GM23248 (cell line): ENCODE measurements at places on chromosomes 4 and X.
A peak's percentile ranks its signal among the peaks of the same experiment; 100 is the strongest.

DNA sequence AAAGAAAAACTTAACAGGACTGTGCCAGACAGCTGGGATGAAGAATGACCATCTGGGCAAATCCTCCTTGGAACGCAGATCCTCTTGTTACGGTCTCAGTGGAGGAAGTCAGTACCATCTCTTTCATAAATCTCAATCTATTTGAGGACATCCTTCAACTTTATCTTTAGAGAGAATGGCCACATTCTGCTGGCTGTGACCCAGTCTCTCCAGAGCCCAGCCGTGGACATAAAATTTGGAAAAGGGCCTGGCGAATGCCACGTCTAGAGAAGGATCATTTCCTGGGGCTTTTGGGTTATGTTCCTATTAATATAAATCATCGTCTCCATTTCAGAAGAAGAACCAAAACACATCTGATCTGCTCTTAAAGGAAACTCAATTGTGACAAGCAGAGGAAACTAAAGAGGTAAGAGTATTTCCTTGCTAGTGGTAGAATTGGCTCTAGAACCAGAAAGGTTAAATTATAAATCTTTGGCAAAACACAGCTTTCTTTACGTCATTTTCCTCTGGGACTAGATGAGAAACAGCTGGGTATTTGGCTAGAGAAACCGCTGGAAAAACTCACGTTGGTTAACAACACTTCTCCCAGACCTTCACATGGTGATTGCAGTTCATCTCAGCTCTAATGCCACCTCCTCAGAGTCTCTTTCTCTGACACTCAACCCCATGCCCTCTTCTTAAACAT, 164.7 kb downstream of the CHIC2 start:
- peak overlapping the region; percentile 45 for H3K4me3 ChIP-seq
- peaks cover 19% of the 10 kb centered on the region for H3K4me1 ChIP-seq
- H3K36me3 ChIP-seq, result no peaks in the 10 kb centered on the region
- no peaks in the 10 kb centered on the region for H3K27me3 ChIP-seq

DNA sequence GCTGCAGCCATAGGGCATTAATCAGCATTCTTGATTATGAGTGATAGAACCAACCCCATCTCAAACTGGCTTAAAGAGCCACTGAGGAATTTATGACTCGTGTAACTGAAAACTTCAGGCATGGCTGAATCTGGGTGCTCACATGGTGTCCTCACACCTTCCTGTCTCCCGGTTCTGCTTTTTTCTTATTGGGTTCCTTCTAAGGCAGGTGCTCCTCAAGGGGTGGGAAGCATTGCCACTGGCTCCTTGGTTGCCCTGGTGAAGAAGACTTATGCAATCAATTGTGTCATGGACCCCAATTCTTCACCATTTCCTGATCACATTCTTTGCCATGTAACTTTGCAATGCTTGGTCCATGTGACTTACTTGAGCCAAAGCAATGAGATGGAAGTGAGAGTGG, 4.3 kb upstream of the ZCCHC4 start:
- no peaks in the 10 kb centered on the region for H3K36me3 ChIP-seq
- H3K27ac ChIP-seq, result no peak overlapping the region
- no peak overlapping the region for H3K4me3 ChIP-seq

DNA sequence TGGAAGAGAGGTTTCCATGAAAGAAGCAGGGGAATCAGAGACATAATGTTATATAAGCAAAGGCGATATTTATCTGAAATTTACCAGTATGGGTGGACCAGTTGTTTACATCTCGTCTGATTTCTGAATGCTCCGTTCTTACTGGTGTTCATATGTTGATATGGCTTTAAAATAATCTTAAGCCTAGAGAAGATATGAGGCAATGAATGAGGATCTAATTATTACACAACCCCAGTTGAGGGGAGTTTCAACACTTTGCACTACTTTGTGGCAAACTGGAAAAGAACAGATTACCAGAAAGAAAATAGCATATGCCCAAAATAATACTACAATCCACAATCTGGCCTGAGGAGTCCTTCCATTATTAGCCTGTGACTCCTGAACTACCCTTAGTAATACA, 263.3 kb upstream of the MAGEB2 start:
- no peaks in the 10 kb centered on the region for H3K4me1 ChIP-seq
- no peaks in the 10 kb centered on the region for H3K27me3 ChIP-seq
- no peak overlapping the region for H3K27ac ChIP-seq
- no peaks in the 10 kb centered on the region for H3K36me3 ChIP-seq
- no peak for DNase-seq

- H3K27me3 ChIP-seq, result no peaks in the 10 kb centered on the region
- H3K4me1 ChIP-seq, result peaks cover 20% of the 10 kb centered on the region
- no peak overlapping the region for H3K4me3 ChIP-seq
- H3K27ac ChIP-seq, result no peak overlapping the region
- peak; percentile 52 for DNase-seq
Measured at GRCh38 chr4:140116442-140117104, 37.4 kb downstream of the MAML3 start.
